ENCODE measurements at places on chromosomes 11 and 22.

- DNase-seq: no peak
Measured at GRCh38 chr11:107780775-107781174, 68.9 kb upstream of the SLN start.

DNA sequence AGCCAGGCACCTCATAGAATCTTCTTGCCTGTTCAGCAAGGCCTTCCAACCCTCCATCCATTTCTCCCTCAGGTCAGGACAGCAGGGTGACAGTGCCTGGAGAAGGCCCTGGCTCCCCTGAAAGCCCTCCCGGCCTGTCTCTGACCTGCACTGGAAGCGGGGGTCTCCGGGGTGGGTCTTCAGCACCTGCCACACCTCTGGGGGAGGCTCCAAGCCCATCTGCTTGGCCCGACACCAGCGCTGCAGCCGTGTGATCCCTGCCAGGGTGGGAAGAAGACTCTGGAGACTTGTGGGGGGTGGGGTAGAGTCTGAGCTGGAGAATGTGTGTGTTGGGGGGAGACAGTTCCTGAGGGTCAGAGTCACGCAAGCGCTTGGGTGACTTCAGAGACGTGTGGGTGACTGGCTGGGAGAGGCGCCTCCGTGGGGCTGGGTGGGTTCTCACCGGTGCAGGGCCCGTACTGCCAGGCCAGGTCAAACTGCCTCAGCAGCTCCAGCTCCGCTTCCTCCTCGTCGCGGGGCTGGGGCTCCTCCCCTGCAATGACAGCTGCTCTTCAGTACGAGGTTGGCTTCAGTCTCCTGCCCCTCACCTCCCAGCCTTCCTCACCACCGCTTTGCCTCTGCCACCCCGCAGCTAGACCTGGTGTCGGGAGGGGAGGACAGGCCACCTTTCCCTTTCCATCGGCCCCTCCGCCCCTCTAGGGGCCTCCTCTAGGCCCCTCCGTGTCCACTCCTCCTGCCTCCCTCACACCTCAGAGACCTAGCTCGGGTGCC is 615 bp downstream of the POLD4 start:
- DNase-seq: peak; percentile 83

DNA sequence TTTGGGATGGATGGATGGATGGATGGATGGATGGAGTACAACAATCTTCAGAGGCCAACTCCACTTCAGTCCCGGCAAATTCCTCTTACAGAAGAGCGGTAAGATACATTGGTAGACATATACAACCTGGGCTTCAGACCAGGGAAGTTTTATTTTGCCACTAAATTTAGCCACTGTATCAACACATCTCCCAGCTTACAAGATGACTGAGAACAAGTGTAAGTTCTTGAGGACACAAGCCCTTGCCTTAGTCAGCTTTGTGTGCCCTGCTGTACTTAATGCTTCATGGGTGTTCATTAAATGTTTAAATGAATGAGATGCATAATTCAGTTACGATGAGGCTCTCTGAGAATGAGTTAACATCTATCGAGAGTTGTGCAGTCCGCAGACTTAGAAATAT is 127.7 kb downstream of the COMMD9 start:
- DNase-seq: no peak

GRCh38 chr11:60118338-60118737 is 29.9 kb downstream of the MS4A2 start:
- DNase-seq: no peak

DNA sequence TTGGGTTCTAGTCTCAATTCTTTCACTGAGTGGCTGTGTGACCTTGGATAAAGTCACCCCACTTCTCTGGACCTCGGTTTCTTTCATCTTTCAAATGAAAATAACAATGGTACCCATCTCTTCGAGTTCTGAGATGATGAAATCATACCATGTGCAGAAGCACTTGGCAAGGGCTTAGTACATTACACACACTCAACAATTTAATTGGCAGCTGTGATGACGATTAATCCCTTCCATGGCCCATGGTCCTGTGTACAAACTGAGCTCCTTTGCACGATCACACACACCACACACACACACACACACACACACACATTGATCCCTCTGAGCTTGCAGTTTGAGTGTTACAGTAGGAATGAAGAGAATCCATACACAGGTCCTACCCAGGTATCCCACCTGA is 103.4 kb upstream of the ASPHD2 start:
- no peak for DNase-seq

- DNase-seq: no peak
Measured at GRCh38 chr11:131079036-131079435, 162.8 kb upstream of the SNX19 start.

DNA sequence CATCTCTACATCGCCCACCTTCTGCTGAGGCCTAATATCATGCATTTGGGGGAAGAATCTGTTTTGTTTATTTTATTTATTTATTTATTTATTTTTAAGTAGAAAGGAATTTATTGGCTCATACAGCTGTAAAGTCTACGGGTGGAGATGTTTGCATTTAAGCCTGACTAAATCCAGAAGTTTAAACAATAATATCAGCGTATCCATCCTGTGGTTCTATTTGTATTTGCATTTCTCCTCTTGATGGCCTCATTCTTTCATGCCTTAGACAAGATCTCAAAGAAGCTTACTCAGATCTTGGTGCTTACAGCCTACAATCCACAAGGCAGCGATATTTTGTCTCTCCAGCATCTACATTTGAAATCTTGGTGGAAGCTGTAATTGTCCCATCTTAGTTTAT is 67.1 kb upstream of the CARD18 start:
- no peak for DNase-seq

- DNase-seq: no peak
Measured at GRCh38 chr22:44574057-44574639, 76.1 kb upstream of the RTL6 start.

DNA sequence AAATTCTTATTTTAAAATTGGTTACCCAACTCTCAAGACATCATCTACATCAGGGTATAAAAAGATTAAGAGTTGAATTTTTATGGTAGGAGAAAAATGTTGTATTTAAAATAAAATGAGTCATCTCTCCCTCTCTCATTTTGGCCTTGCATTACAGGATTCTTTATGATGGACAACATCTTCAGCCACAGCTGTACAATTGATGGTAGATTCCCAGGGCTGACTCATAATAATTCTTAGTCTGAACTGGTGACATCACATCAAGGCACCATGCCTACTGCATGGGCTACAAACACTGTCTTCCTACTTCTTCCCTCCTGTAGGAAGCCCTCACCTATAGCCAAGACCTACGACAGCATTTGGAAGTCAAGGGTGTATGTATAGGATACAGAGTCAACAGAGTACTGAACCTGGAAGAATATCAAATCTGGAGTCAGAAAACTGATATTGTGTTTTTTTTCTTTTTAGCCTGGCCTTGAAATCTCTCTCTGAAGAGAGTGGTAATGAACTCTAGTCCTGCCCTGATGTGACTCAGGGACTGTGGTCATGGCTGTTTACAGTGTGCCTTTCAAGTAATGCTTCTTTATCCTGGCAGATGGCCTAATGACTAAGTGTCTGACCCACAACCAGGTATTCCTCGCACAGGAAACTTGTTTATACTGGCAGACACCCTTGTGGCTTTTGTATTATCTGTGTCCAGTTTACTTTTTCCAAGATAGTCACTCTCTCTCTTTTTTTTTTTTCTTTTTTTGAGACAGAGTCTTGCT is 32.5 kb downstream of the MRGPRX2 start:
- no peak for DNase-seq

DNA sequence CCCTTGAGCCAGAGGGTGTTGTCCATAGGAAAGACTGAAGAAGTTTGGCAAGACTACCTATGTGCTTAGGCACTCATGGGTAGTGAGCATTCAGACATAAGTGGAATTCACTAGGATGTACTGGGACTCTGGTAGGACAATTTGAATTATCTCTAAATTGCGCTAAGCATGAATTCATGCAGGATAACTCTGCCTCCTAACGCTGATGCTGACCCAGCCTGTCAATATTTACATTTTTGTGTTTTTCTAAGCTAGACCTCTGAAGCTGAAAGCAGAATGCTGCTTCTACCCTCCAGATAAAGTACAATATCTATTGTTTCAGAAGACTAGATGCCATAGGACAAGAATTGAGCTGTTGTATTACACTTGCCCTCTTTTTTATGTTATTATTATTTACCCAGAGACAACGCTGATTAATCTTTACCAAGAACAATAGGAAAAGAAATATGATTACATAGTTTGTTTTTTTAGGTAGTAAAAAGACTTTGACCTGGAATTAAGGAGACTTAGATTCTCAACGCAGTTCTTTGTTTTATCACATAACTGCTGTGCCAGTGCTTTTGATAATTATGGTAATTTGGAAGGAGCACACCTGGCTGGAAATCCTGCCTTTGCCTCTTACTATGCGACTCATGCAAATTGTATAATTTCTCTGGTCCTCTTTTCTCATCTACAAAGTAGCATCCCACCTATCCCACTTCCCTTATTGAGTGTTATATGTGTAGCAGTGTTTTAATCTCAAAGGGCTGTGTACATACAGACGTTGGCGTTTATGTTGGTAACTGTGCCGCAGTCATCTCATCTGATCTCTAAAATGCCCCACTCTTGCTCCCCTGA is 21.2 kb upstream of the GRAMD1B start:
- no peak for DNase-seq

DNA sequence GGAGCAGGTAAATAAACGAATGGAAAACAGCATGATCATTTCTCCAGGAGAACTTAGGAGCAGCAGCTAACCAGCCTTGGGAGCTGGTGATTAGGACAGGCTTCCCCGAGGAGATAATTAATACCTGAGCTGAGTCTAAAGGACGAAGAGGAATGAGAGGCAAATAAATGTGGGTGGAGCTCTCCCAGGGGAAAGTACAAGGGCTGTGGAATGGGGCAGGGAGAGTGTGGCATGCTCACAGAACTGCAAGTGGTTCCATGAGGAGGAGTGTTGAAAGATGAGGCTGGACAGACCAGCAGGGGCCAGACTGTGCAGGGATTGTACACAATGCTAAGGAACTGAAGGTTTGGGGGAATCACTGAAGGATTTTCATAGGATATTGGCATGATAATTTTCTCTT is 14.2 kb upstream of the TLCD5 start:
- DNase-seq: no peak

GRCh38 chr22:26174280-26174679 is 5.0 kb downstream of the SEZ6L start:
- no peak for DNase-seq

GRCh38 chr22:25484521-25485315 is 79.8 kb upstream of the GRK3 start:
- DNase-seq: no peak

- DNase-seq: no peak
Measured at GRCh38 chr11:117259417-117259816, 26.9 kb downstream of the RNF214 start.

DNA sequence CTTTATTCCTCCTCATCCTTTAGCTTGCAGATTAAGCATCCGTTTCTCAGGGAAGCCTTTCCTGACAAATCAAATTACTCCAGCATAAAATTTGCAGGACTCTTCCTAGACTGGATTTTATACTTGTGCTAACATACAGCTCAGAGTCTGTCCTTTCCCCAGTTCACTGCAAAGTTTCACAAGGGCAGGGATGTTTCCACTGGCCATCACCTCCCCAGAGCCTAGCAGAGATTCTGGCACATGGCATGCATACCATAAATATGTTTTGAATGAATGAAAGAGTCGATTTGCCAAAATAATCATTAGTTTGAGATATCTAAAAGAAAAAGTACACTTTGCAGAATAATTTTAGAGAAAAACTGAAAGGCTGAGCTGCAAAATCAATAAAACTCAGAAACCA is 10.6 kb downstream of the MSANTD4 start:
- no peak for DNase-seq

DNA sequence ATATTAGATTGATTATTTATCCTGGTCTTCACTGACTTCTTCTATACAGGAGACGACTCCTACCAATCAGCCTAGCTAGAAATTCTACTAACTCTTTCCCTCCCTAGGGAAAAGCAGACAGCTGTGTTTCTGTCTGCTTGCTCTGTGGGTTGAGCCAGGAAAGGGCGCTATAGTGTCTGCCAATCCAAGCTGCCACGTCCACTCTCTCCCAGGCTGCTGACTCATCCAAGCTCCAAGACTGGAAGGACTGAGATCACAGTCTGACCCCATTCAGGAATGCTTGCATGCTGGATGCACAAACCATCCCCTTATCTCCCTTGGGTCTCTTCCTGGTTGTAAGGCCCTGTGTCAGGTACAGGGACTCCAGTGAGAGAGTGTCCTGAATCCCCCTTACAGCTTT is 955.6 kb downstream of the OPCML start:
- DNase-seq: no peak

GRCh38 chr22:45977003-45977411 is at the start of gene WNT7B:
TSS of gene WNT7B (minus strand) at chr22:45977162. CDS start at chr22:45976754, 408 bp downstream.
- DNase-seq: no peak

DNA sequence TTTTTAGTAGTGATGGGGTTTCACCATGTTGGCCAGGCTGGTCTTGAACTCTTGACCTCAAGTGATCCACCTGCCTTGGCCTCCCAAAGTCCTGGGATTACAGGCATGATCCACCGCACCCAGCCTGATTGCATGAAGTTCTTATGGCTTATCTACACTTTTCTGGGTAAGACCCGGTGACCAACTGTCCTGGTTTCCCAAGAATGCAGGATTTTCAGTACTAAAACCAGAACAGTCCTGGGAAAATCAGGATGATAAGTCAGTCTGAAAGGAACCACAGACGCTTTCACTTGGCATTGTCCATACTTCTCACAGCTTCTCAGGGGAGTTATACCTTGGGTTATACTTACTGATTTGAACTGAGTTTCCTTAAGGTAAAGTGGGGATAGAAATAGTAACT is 1.4 kb upstream of the BPIFC start:
- DNase-seq: no peak

DNA sequence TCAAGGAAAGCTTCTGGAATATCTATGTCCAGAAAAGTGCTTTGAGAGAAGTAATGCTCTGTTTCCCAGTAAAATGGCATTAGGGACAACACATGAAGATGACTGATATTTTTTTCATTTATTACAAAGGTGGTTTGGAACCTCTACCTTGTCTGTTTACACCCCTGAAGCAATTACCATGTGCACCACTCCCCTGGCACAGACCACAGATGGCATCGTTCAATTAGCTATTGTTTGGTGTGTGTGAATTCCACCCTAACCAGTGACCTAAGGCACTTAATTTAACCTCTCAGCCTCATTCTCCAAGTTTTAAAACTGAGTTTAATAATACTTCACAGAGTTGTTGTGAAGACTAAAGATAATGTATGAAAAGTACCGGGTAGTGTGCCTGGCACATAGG is 127.6 kb upstream of the BMAL1 start:
- no peak for DNase-seq

DNA sequence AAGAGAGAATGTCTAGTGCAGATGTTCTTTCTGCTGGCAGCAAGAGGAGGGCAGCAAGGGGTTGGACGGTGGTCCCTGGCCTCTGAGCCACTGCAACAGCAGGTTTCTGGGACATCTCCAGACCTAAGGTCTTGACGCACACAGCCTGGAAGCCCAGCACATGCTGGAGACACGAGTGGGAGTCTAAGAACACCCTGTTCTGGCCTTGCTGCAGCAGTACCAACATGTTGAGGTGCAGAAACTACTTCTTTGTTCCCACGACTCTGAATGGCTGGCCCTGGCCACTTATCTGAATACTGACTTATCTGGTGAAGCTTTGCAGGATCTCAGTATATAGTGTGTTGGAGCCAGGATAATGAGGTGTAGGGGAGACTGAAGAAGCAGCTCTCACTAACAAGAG is 6.8 kb downstream of the MICAL2 start:
- no peak for DNase-seq

- DNase-seq: no peak
Measured at GRCh38 chr22:44574640-44575380, 76.8 kb upstream of the RTL6 start.

GRCh38 chr11:9982127-9982795 is 311.8 kb downstream of the SBF2 start:
- DNase-seq: no peak

GRCh38 chr22:47372596-47373385 is 610.3 kb downstream of the TBC1D22A start:
- DNase-seq: peak; percentile 62
